ENCODE measurements at places on chromosomes 3 and 15.

- H3K4me1 ChIP-seq = no peaks in the 10 kb centered on the region
- no peak overlapping the region for H3K4me3 ChIP-seq
- H3K27ac ChIP-seq = no peak overlapping the region
- H3K36me3 ChIP-seq = no peaks in the 10 kb centered on the region
Observed at GRCh38 chr15:61621146-61621545, 392.0 kb upstream of the RORA start.

- H3K4me1 ChIP-seq = no peaks in the 10 kb centered on the region
- no peak overlapping the region for H3K27ac ChIP-seq
- H3K4me3 ChIP-seq = no peak overlapping the region
- no peaks in the 10 kb centered on the region for H3K36me3 ChIP-seq
- DNase-seq = no peak
- H3K27me3 ChIP-seq = no peaks in the 10 kb centered on the region
Observed at GRCh38 chr3:76132154-76132470, 346.8 kb upstream of the ZNF717 start.

- H3K27me3 ChIP-seq = no peaks in the 10 kb centered on the region
- no peaks in the 10 kb centered on the region for H3K4me1 ChIP-seq
- no peak overlapping the region for H3K27ac ChIP-seq
- no peak overlapping the region for H3K4me3 ChIP-seq
Observed at GRCh38 chr3:17360991-17361390, 381.4 kb downstream of the TBC1D5 start.

GRCh38 chr15:58597943-58598828 is 151.3 kb downstream of the ADAM10 start:
- peaks cover 1% of the 10 kb centered on the region for H3K36me3 ChIP-seq
- no peak overlapping the region for H3K27ac ChIP-seq
- H3K27me3 ChIP-seq = no peaks in the 10 kb centered on the region
- no peaks in the 10 kb centered on the region for H3K4me1 ChIP-seq

GRCh38 chr15:45522328-45523165 is at the start of gene SLC30A4:
Gene SLC30A4, minus strand, starts transcription at chr15:45522755. Its CDS starts 401 bp downstream, at chr15:45522354.
- peak within 1 kb of the TSS; percentile 34 for H3K27ac ChIP-seq
- peak within 1 kb of the TSS; percentile 89 for H3K4me3 ChIP-seq
- H3K4me1 ChIP-seq = peaks cover 4% of the 10 kb centered on the region

- H3K4me1 ChIP-seq = peaks cover 2% of the 10 kb centered on the region
- no peak overlapping the region for H3K27ac ChIP-seq
- H3K36me3 ChIP-seq = no peaks in the 10 kb centered on the region
- peak overlapping the region; percentile 45 for H3K4me3 ChIP-seq
Observed at GRCh38 chr3:197793247-197793646, 2.2 kb downstream of the LRCH3 start.

DNA sequence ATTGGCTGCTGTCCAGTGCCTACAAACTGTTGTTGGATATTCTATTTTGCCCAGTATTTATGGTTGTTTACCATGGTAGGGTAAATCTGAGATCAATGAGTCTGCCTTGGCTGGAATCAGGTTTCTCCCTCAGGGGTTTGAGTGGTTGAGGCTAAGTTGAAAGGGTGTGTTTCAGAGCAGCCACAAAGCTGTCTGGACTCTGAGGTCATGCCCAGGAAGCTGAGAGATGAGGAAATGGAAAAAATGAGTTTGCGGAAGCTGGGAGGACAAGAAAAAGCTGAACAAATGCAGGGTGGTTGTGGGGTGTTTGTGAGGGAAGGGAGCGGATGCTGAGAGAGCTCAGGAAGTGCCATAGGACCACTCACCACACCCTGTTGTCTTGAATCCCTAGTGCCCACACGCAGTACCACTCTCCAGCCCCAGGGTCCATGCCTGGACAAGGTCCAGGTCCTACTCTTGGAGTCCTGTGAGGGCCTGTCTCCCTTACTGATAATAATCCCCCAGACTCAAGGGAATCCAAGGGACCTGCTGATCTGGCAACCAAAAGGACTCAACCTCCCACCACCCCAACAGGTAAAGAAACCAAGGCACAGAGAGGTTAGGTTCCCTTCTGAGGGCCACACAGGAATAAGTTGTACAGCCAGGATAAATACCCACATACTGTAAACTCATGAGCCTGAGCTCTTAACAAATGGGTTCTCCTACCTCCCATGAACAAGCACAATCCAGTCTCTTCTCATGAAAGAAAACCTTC is 81.6 kb downstream of the PPCDC start:
- no peaks in the 10 kb centered on the region for H3K36me3 ChIP-seq
- peaks cover 10% of the 10 kb centered on the region for H3K4me1 ChIP-seq
- DNase-seq = peak; percentile 92
- no peak overlapping the region for H3K27ac ChIP-seq
- H3K4me3 ChIP-seq = no peak overlapping the region
- no peaks in the 10 kb centered on the region for H3K27me3 ChIP-seq

DNA sequence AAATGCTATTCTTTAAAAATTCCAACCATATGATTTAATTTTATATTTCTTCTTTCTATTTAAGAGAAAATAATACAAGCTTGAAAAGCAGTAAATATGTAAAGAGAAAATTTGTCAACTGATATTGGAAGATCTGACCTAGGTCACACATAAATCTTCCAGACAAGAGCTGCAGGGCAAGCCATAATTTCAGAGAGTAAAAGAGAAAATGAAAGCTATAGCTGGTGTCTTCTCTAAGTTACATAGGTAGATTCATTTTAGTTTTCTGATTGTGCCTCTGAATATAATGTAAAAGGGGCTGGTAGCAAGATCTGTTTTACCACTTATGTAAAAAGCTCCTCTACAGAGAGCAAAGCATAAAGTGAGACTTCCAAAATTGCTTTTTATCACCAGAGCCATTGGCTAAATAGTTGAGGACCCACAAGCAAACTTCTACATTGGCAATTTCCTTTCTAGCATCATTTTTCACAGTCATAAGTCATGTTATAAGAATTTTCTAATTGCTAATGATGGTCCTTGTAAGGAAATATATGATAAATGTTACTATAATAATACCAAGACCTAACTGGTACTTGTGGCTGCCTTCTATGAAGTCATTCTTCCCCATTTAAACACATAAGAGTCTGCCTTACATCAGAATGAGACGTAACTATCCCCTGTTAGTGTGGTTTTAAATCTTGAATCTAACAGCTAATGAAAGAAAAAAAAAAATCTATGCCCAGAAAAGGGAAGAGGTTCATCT is 80.8 kb upstream of the SKOR1 start:
- no peaks in the 10 kb centered on the region for H3K36me3 ChIP-seq
- peak; percentile 18 for DNase-seq
- peaks cover 3% of the 10 kb centered on the region for H3K4me1 ChIP-seq
- no peak overlapping the region for H3K27ac ChIP-seq
- no peak overlapping the region for H3K4me3 ChIP-seq

DNA sequence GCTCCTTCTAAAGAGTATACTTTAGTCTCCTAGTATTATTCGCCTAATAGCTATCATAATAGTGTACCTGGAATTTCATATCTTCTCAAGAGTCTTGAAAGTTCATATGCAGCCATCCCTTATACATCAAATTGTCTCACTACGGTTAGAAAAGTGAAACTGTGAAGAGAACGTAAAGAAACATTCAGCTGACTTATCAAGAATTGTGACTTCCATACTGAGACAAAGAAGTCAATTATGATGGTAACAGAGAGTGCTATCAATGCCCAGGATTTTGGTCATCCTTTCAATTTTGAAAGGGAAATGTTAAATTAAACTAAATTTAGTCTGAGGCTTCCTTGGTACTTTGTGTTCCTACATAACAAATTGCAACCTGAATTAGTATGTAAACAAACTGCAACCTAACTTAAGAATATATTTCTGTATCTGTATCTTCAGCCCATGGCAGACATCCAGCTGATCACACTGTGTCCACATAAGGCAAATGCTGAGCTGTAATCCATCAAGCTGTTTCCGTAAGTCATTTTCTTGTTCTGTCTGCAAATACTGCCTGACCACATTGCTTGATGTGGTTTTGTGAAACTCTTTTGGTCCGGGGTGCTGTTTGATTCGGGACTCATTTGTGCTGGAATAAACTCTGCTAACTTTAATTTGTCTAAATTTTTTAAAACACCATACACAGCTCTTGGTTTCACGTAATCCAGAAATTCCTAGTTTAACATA is 469.6 kb downstream of the SI start:
- H3K4me3 ChIP-seq = no peak overlapping the region
- H3K4me1 ChIP-seq = no peaks in the 10 kb centered on the region
- no peak overlapping the region for H3K27ac ChIP-seq
- H3K36me3 ChIP-seq = no peaks in the 10 kb centered on the region

- DNase-seq = no peak
- no peak overlapping the region for H3K27ac ChIP-seq
- H3K4me3 ChIP-seq = no peak overlapping the region
- no peaks in the 10 kb centered on the region for H3K27me3 ChIP-seq
Observed at GRCh38 chr15:55658886-55659285, 70.7 kb upstream of the PYGO1 start.

- H3K36me3 ChIP-seq = peaks cover 2% of the 10 kb centered on the region
- no peaks in the 10 kb centered on the region for H3K27me3 ChIP-seq
- H3K4me1 ChIP-seq = no peaks in the 10 kb centered on the region
Observed at GRCh38 chr3:177109688-177110330, 87.5 kb downstream of the TBL1XR1 start.

DNA sequence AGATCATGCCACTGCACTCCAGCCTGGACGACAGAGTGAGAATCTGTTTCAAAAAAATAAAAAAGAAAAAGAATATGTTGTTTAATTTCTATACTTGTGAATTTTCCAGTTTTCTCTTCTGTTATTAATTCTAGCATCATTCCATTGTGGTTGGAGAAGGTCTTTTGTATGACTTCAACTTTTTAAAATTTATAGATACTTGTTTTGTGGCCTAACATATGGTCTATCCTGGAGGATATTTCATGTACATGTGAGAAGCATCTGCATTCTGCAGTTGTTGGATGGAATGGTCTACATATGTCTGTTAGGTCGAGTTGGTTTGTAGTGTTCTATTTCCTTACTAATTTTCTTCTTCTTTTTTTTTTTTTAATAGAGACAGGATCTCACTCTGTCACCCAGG is 35.6 kb downstream of the MAP1A start:
- no peaks in the 10 kb centered on the region for H3K27me3 ChIP-seq
- H3K36me3 ChIP-seq = no peaks in the 10 kb centered on the region
- DNase-seq = no peak
- no peaks in the 10 kb centered on the region for H3K4me1 ChIP-seq

DNA sequence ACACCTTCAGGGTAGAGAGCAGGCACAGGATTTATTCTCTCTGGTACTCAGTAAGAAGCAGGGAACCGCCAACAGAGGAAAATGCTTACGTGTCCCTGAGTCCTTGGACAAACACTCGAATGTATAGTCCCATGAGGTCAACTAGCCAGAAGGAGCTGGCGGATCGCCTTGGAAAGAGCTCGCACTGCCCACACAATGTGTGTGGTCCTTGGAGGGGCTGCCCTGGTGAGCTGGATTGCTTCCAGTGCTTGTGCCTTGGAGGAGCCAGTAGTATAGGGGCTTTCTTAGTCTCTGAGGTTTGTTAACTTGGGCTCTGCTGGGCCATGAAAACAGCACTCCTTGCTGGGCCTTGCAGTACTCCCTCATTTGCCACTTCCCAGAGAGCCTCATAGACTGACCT is 40.7 kb upstream of the VILL start:
- H3K4me3 ChIP-seq = no peak overlapping the region
- no peaks in the 10 kb centered on the region for H3K36me3 ChIP-seq
- H3K4me1 ChIP-seq = peaks cover 22% of the 10 kb centered on the region
- no peaks in the 10 kb centered on the region for H3K27me3 ChIP-seq

DNA sequence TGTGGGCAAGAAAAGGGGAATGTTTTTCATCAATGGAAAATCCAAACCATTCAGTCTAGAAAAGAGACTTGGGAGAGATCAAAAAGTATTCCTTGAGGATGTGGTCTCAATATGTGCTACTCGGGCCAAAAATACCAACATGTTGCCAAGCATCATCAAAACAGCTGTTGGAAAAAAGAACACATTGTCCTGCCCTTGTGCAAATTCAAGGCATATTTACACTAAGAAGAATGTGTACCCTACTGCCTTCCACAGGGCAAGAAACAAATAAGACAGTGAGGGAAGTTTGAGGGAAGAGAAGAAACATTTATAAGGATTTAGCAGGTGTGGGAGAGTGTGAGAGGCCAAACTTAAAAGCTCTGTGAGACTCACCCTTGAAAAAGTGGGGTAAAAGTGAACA is 252.1 kb downstream of the NTRK3 start:
- H3K27ac ChIP-seq = no peak overlapping the region
- no peaks in the 10 kb centered on the region for H3K4me1 ChIP-seq
- no peaks in the 10 kb centered on the region for H3K27me3 ChIP-seq
- DNase-seq = no peak
- no peaks in the 10 kb centered on the region for H3K36me3 ChIP-seq

DNA sequence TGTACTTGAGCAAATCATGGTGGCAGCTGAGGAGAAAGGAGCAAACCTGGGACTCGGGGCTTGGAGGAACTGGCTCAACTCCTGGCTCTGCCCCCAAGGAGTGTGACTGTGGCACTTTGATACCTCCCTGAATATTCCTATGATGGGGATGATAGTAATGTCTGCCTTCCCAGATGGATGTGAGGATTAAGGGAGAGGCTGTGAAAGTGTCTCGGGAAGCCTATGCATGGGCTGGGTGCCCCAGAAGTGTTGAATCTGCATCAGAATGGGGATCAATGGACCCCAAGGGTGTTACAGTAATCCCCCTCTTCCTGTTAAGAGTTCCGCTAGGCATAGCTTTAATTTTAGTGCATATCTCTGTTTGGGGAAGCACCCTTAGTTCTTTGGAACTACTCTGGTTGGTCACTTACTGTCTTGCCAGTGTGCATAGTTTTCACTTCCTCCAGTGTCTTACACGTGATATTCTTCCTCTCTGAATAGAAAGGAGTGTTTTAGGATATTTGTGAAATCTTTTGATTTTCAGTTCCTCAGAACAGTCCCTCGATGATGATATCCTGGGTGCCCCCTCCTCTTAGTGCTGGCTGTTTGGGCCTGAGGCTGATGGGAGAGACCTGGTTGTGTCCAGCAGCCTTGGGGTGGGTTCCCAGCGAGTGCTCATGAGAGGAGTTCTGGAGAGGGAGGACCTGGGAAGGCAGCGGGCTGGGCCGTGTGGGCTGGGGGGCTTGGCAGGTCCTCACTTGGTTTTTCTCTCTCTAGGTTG is 97.5 kb downstream of the CHDH start:
- H3K4me1 ChIP-seq = no peaks in the 10 kb centered on the region
- no peaks in the 10 kb centered on the region for H3K36me3 ChIP-seq
- H3K27me3 ChIP-seq = no peaks in the 10 kb centered on the region
- DNase-seq = no peak
- H3K27ac ChIP-seq = no peak overlapping the region

DNA sequence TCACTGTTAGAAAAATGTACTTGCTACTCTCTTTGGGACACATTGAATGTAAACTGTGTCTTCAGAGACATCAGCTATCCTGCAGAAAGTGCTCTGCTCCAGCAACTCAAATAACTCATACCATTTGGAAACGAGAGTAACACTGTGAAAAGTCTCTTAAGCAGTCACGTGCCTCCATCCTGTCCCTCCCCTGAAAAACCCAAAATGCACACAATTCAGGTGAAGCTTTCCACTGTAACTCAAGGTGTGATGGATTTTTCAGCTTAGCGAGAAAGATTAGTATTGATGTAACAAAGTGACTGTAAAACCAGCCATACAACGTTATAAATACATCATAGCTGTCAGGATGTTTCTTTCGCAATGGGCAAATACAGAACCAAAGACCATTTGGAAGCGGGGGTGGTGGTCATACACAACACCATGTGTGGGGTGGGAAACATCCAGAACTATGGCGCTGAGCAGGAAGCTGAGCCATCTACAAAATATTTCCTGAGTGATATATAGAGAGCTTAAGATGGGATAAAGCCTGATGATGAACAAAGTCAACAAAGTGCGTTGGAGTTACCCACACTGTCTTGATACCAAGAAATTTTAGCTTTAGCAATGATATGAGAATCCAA is 332.3 kb downstream of the FOXP1 start:
- peak overlapping the region; percentile 51 for H3K27ac ChIP-seq
- peaks cover 5% of the 10 kb centered on the region for H3K4me1 ChIP-seq
- peak; percentile 82 for DNase-seq
- no peaks in the 10 kb centered on the region for H3K27me3 ChIP-seq

Measured in fibroblast of lung (primary cell).